ENCODE measurements at places on chromosomes 2 and 18.

DNA sequence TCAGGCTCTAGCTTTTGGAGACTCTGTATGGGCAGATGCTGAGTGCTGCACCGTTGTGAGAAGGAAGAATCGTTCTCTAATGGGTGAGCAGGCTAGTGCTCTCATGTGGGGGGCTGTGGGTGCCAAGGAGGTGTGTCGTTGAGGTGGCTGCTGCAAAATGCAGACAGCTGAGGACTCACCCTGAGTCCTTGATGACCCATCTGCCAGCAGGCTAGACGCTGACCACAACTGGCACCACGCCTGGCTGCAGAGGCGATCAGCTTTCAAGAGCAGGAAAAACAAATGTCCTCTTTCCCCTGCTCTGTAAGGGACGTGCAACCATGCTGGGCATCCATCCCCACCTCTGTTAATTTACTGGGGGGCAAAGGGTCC, 48.2 kb downstream of the HAUS1 start:
- DNase-seq = no peak

DNA sequence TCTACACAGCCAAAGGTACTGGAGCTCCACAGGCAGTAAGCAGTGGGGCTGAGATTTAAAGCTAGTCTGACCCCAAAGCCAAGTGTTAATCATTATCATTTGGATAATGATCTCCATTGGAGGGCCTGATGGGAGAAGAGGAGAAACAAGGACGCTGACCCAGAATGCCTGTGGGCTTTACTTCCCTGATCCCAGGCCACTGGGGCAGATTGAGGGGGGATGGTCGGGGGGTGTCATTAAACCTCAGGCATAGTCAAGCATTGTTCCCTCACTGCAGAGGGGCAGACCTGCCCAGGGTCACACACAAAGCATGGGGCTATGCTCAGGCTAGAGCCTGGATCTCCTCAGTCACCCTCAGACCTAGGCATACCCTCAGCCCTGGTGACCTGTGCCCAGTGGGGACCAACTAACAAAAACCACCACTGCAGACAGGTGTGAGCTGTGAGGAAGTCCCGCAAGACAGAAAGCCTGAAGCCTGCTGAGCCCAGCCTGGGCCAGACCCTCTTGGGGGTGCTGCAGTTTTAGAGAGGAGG, 53.4 kb downstream of the SDC1 start:
- DNase-seq = no peak

DNA sequence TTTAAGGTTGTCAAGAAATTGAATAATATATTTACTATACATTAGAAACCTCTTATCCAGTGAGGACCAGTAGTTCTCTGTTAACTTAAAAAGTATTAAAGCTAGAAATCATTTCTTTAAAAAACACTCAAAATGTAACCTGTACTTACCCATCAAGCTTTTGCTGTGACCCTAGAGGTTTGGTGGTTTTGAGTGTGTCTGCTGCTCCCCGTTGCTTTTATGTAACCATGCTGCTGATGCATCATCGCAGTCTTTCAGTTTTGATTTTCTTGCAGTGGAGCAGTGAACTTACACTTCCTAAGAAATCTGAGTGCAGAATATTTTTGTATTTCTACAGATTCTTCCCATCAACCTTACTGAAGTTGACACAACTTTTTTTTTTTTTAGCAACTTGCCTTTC, 34.2 kb downstream of the MRPS9 start:
- no peak for DNase-seq

GRCh38 chr18:57970356-57971095, 73.5 kb upstream of the NEDD4L start:
- DNase-seq = no peak

GRCh38 chr2:217535957-217536708, 466.7 kb downstream of the TNS1 start:
- no peak for DNase-seq

DNA sequence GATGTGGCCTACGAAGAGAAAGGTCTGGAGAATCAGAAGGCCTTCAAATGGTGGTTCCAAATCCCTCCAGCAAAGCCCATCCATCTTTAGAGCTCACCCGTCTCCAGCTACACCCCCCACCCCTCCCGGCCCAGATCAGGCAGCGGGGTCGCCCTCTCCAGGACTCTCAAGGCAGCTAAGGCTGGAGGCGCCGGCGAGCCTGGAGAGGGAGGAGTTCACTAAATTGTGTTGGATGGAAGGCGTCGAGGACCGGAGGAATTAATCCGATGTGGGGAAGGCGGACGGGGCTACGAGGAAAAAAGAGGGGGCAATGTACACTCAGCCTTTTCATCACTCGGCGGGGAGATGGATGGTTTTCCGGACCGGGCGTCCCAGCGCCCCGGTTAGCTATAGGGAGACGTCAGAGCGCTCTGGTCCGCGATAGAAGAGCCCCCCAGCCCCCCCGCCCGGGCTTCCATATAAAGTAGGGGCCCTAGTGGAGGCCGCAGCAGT, at the start of gene GRP:
GRP (plus strand) TSS at position 487 of the 492 bp plus-strand sequence. CDS start 108 bp downstream, outside the sequence.
- no peak for DNase-seq

DNA sequence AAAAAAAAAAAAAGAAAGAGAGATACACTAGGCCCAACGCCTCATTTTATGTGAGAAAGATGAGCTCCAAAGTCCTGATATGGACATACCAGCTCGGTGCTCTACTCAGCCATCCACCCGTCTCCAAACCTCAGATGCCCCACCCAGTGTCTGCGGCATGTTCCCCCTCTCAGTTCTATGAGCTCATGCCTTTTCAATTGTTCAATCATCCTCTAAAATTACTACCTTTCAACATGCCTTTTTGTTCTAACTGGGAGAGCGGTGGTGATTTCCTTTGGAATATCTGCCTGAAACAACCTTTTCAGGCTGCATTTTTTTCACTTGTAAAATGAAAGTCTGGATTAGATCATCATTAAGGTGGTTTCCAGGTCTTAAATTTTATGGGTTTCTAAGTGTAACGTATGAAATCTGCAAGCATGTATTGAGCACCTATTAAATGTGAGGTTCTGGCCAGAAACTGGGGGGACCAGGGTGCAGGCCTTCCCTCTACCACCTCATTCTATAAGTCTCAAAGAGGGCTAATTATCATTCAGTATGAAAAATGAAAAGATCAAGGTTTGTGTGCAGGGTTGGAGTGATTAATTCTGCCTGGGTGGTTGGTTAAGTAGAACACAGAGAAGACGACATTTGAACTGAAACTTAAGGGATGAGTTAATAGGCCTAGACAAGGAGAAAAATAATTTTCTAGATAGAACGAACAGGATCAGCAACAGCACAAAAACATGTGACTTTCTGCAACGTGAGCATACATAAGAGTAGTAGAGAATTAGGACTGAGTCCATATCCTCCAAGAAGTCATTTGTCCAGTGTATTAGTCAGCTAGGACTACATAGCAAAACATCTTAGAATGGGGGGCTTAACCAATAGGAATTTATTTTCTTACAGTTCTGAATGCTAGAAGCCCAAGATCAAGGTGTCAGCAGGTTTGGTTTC, 87.4 kb upstream of the GLS start:
- no peak for DNase-seq

GRCh38 chr2:238415036-238415764, 11.5 kb upstream of the ASB1 start:
- DNase-seq = no peak

DNA sequence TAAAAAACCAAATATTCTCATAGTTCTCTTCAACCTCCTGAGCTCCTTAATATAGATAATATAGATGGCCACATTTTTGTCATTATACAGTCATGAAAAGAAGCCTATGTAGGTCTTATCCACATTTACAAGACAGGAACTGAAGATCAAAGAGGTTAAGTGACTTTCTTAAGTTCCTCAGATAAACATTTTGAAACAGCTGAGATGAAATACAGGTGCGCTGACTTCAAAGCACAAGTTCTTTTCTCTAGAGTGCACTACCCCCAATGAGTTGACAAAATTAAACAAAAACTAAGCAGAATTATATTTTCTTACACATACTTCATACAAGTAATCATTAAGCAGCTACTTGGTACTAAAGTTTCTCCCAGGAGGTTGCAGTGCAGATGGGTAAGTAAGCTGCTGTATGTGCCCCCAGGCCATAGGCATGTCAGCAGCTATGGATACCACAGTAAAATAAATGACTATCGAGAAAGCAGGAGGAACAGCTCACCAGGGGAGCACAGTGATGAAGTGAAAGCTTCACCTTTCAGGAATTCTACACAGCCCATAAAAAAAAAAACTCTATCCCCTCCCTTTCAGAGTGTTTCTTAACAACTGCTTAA, 199.8 kb downstream of the DPP10 start:
- DNase-seq = no peak

DNA sequence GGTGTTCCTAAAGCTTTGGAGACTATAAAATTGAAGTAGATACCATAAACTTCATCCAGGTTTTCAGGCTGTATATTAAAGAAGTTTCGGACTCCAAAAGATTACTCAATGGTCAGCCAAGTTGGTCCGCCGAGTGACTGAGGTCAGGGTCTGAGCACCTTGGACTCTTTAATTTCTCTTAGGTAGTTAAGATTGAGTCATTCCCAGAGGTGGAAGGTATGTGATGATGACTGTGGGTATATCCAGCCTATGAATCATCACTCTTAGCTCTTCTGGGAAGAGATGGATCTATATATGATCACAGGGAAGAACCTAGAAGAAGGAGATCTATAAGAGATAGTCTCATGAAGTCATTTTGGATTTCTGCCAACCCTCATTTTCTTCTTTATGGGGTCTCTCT, 3.3 kb downstream of the ITGA6 start:
- DNase-seq = no peak

- no peak for DNase-seq
Measured at GRCh38 chr18:3306391-3306790, 44.5 kb downstream of the MYL12B start.

- no peak for DNase-seq
Measured at GRCh38 chr2:197969391-197969893, 165.0 kb downstream of the PLCL1 start.

Data from cortex of kidney (tissue), 1 donor.